GM12864 (cell line): ENCODE measurements at places on chromosomes 16 and 17.

GRCh38 chr16:72785886-72786285, 262.0 kb downstream of the ZFHX3 start:
- no peak for DNase-seq

GRCh38 chr17:40023590-40024292, 8.5 kb downstream of the CSF3 start:
- no peak for DNase-seq

DNA sequence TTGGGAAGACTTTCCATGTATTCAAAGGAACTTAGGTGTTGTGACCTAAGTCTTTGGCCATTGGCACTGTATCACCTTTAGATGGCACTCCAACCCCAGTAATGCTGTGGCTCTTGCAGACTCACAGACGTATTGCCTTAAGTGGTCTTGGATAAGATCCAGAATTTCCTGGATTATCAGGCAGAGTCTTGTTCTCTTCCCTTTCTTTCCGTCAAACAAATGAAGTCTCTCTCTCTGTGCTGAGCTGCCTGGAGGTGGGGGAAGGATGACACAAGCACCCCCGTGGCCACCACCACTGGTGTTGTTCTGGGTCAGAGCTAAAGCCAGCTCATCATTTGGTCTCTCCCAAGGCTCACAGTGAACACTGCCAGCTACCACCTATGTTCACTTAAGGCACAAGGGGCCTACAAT, 789.9 kb upstream of the KIF2B start:
- no peak for DNase-seq

DNA sequence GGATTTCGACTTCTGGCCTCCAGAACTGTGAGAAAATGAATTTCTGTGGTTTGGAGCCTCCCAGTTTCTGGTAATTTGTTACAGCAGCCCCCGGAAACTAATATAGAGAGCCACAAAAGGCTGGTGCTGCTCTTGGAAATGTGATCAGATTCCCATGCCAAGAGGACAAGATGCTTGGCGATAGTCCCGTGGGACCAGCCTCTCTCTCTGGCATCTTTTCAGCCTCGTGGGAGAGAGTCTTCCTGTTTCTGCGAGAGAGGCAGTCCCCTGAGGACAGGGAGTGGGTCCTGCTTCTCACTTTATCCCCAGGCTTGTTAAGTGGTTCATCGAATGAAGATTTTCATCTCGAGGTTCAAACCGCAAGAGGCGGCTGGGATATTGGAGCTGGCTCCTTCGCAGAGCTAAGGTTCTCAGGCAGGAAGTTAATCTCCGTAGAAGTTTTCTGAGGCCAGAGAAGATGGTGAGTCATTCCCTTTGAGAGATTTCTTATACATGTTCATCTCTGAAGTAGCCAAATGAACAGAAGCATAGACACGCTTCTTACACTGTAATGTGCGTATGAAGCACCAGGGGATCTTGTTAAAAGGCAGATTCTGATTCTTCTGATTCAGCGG, 211.6 kb upstream of the SDK2 start:
- DNase-seq, result no peak

DNA sequence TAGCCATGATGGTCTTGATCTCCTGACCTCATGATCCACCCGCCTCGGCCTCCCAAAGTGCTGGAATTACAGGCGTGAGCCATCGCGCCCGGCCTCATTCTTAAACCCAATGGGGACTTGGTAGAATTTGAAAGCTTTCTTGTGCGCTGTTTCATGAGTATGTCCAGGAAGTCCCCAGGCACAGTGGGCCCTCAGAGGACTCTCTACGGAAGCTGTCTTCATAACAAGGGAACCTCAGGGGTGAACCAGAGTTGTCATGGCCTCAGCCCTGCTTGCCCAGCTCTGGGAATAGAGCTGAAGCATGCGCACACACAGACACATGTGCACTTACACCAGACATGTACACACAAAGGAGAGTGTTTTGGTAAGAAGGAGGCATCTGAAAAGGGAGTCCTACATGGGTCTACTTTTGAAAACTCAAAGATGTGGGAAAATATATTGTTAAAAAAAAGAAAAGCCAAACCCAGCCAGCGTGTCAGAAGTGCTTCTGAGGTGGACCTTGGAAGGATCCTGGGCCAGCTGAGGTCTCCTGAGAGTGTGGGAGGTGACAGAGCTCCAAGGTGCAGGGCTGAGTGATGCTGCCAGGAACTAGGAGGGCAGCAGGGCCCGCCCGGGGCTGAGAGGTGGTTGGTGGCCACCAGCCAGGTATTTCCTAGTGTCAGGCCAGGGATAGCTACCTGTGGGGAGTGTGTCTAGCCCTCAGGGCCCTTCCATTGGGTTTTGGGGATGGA, 54.6 kb downstream of the EPN2 start:
- no peak for DNase-seq

- no peak for DNase-seq
Measured at GRCh38 chr17:58321571-58322525, 6.7 kb downstream of the TSPOAP1 start.

DNA sequence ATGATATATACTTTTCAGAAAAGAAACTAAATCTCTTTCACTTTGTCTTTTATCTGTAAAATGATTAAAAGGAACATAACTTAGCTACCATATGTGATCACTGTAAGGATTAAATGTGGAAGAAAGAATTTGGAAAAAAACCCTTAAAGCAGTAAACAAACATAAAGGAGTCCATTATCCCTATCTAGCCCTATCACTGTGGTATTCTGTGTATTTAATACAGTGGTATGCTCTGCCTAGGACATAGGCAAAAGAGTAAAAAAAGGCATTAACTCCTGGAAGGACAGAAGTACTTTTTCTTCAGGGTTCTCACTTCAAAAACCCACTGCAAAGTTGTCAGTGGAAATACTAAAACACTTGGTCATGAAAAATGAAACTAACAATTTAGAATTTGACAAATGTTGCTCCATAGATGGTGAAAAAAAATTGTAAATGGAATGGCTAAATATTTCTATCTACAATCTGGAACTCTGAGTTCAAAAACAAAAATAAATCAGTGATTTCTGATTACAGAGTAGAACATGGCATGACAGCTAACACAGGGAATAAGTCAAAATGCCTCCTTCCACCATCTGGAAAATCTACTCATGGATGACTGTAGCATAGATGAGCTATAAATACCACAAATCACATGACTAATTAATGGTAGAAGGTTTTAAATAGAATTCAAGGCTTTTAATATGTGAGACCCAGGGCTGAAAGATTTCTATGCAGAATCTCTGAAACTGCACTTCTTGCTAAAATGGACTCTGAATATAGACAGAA, 140.1 kb downstream of the ITFG1 start:
- DNase-seq, result no peak

DNA sequence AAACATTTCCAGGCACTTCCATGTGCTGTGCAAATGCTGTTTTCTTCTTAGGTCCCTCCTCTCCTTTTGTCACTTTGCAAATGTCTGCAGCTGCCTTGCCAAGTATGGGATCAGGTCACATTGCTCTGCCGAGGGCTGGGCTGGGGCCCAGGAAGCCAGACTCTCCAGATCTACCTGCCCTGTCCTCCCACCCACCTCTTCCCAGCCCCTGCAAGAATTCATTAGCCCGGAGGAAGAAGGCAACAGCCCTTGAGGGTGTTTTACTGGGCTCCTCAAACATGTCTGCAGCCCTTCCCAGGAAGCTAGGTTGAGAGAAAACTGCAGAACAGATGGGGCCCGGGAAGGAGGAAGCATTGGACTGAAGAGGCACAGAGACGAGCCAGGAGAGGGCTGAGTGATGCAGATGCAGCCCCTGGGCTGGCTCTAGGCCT, 47.1 kb downstream of the WSB1 start:
- DNase-seq, result no peak

DNA sequence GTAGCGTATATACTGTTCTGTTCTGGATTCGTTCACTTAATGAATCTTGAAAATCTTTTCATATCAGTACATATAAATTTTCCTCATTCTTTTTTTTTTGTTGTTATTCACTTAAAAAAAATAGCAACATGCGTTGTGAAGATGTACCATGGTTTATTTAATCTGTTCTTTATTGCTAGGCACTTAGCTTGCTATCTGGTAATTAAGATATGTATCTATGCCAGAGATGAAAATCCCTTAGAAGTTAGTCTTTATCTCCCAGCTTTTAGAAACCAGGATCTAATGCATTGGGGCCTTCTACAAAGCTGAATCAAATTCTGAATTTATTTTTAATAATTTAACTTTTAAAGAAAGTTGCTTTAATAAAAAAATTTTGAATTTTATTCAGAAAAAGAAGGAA, 13.0 kb upstream of the DNAJA2 start:
- no peak for DNase-seq

DNA sequence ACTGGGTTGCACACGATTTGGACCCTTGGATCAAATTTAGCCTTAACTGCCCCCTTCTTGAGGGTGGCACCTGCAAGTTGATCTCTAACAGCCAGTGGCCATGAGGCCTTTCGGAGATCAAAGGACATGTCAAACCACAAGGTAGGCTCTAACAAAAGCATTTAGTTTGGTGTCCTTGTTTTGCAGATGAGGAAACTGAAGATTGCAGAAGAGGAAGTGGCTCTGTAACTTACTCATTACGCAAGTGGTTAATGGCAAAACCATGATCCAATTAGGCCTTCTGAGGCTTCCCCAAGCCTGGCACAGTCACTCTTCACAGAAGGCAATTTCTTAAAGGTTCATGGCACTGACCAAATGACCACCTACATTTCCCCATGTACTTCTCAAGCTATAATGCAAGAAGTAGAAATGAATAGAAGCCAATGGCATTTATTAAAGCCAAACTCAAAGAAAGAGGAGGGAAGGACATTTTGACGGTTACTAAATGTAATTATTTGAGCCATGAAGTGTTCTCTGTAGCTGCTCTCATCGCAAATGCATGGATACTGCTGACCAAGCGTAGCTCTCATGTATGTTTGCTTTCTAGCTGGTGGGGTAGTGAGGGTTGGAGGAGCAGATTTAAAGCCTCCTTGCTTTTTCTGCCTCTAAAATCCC, 32.8 kb upstream of the ABCC12 start:
- peak; percentile 59 for DNase-seq

GRCh38 chr16:55081622-55082590, 151.2 kb downstream of the IRX5 start:
- no peak for DNase-seq

GRCh38 chr16:80775450-80775849, 28.9 kb downstream of the CDYL2 start:
- DNase-seq, result no peak

DNA sequence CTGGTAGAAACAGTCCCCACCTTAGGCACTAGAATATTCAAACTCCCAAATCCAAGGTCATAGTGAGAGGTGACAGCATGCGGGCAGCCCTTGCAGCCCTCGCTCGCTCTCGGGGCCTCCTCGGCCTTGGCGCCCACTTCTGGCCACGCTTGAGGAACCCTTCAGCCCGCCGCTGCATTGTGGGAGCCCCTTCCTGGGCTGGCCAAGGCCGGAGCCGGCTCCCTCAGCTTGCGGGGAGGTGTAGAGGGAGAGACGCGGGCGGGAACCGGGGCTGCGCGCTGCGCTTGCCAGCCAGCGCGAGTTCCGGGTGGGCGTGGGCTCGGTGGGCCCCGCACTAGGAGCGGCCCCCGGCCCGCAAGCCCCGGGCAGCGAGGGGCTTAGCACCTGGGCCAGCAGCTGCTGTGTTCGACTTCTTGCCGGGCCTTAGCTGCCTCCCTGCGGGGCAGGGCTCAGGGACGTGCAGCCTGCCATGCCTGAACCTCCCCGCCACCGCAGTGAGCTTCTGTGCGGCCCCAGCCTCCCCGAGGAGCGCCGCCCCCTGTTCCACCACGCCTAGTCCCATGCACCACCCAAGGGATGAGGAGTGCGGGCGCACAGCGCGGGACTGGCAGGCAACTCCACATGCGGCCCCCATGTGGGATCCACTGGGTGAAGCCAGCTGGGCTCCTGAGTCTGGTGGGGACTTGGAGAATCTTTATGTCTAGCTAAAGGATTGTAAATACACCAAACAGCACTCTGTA, 45.0 kb downstream of the KPNA2 start:
- DNase-seq, result no peak

DNA sequence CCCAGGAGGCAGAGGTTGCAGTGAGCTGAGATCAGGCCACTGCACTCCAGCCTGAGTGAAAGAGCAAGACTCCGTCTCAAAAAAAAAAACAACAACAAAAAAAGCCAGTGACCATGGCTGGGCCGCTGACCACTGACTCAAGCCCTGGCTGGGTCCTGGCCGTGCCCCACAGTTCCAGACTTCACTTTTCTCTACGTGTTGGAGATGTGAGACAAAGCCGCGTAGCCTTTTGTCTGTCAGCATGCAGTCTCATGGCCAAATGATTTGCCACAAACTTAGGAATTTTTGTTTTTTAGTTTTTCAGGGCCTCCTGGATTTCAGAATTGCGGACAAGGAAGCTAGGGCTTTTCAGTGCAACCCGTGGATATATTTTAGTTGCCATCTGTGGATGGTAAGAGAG, 89.3 kb upstream of the CIBAR2 start:
- no peak for DNase-seq

GRCh38 chr16:68250951-68251350, 5.8 kb downstream of the PLA2G15 start:
- no peak for DNase-seq

DNA sequence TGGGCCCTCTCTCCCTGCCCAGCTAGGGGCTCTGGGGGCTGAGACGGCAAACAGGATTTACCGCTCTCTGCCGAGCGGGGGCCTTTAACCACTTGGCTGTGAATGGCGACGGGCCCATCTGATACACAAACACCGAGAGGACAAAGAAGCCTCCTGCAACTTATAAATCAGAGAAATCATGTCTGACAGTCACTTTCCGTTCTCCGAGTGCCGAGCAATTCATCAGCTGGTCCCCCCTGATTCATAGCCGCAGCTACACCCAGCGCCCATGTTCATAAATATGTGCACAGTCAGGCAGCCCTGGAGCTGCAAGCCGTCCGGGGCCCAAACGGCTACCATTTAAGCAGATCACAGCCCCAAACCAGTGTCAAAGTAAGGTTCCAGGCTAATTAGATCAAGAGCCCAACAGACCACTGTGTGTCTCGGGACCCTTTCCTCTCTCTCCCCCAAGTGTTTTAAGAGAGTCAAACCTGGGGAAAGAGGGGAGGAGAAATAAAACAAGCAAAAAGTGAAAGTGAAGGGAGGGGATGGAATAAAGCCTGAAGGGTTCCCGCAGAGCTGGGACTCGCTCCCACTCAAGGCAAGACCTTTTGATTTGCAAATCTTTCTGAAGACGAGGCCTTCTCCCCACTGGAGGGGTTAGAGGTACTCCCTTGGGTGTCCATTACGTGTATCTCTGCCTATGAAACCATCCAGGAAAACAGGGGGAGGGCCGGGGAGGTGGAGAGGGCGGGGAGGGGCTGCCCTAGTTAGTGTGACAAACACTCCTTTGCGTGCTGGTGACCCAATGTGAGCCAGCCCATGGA, 154.7 kb downstream of the C16orf78 start:
- DNase-seq, result no peak

- DNase-seq, result no peak
Measured at GRCh38 chr16:22055881-22056280, 36.5 kb upstream of the VWA3A start.

- peak; percentile 47 for DNase-seq
Measured at GRCh38 chr17:1362964-1363363, 37.1 kb downstream of the YWHAE start.
